ENCODE measurements at places on chromosomes 12 and 14.

DNA sequence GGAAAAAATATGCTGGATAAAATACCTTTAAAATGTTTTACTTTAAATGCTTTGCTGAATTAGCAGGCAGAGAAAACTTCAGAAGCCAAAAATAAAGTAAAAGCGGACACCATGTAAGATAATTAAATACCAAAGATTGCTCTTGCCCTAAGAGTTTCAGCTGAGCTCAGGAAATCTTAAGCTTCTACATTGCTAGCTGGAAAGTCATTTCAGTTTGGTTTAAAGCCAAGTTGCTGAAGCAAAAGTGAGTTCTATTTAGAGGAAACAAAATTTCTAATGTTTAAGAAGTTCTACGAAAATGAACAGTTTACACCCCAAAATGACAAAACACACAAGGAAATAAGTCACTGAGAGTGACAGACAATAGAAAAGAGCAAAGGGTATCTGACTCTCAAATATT lies 310.0 kb downstream of the ADAMTS20 start:
- no peak for DNase-seq

DNA sequence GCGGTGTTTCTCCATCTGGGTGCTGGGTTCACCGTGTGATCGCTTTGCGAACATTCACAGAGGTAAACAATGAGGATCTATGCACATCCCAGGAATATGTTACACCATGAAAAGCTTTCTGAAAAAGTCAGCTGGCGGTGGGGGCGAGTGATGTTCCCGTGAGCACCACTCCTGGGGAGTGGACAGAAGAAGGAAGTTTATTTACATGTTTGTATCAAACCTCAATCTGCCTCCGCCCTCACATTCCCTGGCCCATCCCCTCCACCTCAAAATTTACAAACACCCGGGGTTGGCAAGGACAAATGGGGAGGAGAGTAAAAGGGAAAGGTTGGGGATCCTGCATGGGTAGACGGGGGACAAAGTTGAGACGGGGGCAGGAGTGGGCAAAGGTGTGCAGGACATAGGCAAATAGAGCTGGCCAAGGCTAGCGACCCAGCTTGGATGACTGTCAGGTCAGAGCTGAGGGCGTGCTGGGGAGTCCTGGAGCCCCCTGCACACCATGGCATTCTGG lies 6.9 kb downstream of the TNFRSF1A start:
- no peak for DNase-seq

DNA sequence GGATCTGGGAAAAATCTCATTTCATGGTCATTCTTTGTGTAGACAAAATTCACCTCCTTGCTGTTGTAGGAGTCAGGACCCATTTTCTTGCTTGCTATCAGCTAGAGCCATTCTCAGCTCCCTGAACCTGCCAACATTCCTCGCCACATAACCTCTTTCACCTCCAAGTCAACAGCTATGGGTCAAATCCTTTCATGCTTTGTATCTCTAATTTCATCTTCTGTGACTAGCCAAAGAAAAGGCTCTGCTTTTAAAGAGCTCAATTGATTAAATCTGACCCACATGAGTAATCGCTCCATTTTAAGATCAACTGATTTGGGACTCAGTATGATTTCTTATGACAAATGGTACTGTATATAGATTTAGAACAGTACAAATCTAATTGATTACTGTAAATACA lies 89.2 kb upstream of the FOXG1 start:
- no peak for DNase-seq

- DNase-seq = no peak
Measured at GRCh38 chr12:49200919-49201594, 12.2 kb upstream of the TUBA1A start.

DNA sequence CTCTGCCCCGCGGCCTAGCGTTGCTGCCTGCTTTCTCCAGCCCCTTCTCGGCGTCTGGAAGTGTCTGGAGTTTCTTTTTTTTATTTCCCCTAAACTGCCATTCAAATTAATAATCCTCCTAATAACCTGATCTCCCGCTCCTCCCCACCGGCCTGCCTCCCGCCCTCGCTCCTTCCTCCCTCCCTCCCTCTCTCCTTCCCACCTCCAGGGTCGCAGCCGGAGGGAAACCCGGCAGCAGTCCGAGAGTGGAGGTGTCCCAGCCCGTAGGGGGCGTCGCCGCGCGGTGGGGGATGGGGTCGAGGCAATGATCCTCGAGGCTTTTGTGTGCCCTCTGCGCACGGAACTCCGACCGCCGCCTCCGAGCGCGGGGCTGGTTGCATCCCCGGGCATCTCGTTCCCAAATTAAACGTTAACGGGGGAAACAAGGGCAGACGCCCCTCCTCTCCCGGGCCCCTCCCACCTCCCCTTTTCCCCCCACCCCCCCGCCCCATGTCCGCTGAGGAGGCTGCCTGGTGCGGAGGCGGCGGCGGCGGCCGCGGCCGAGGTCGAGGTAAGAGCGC lies 1.0 kb upstream of the SOCS2 start:
- no peak for DNase-seq

- DNase-seq = no peak
Measured at GRCh38 chr14:53751650-53752049, 205.0 kb downstream of the BMP4 start.

Data from left renal cortex interstitium (tissue), 4 donors.